ENCODE measurements at places on chromosomes 2 and 18. TPM values are rescaled to one million over a fixed set of nuclear protein-coding genes. Genes with fewer than 3 reads are reported as not detected.

The C1GALT1C1L gene
- 3.7 TPM for total RNA-seq

The WNT6 gene
- 1.9 TPM for total RNA-seq

The TLX2 gene
- not detected for total RNA-seq

The ALLC gene
- total RNA-seq = not detected

The PKP4 gene
- total RNA-seq = 35.6 TPM

The GPAT2 gene
- total RNA-seq = not detected

The SPC25 gene
- total RNA-seq = not detected

The RAB6D gene
- 0.14 TPM for total RNA-seq

The RAB27B gene
- total RNA-seq = under 0.01 TPM

The TRIM43 gene
- total RNA-seq = not detected

The COLEC12 gene
- 28.4 TPM for total RNA-seq
